Body of pancreas (tissue), 4 donors: ENCODE measurements at places on chromosomes 7 and 10.

GRCh38 chr7:24943096-24943948 lies 36.7 kb downstream of the OSBPL3 start:
- no peak for DNase-seq

DNA sequence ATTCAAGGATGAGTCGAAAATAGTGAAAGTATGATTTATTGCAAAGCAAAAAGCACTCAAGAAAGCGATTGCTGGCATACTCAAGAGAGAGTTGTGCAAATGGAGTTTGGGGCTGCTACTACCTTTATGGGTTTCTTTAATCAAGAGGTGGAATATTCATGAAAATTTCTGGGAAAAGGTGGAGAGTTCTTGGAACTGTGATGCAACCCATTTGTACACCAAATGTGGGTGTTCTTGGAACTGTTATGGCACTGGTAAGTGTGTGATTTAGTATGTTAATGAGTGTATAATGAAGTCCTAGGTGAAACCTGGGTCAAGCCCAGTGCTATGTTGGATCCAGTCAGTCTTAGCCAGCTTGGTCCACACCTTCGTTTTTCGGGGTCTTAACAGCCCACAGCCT lies 3.4 kb upstream of the VOPP1 start:
- DNase-seq: no peak

GRCh38 chr7:137462074-137462715 lies 118.7 kb upstream of the PTN start:
- no peak for DNase-seq

DNA sequence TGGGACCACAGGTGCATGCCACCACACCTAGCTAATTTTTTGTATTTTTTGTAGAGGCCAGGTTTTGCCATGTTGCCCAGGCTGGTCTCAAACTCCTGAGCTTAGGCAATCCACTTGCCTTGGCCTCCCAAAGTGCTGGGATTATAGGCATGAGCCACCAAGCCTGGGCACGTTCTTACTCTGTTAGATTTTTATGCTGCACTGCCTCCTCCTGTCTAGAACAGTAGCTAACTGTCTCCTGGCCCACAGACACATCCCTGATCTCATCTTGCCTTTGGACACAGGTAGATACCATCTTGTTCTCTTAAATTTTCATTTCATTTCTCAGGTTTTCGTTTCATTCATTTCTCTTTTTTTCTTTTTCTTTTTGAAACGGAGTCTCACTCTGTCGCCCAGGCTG lies 41.1 kb downstream of the BLVRA start:
- no peak for DNase-seq

GRCh38 chr10:114631090-114631665 lies 26.9 kb downstream of the ABLIM1 start:
- DNase-seq: no peak

DNA sequence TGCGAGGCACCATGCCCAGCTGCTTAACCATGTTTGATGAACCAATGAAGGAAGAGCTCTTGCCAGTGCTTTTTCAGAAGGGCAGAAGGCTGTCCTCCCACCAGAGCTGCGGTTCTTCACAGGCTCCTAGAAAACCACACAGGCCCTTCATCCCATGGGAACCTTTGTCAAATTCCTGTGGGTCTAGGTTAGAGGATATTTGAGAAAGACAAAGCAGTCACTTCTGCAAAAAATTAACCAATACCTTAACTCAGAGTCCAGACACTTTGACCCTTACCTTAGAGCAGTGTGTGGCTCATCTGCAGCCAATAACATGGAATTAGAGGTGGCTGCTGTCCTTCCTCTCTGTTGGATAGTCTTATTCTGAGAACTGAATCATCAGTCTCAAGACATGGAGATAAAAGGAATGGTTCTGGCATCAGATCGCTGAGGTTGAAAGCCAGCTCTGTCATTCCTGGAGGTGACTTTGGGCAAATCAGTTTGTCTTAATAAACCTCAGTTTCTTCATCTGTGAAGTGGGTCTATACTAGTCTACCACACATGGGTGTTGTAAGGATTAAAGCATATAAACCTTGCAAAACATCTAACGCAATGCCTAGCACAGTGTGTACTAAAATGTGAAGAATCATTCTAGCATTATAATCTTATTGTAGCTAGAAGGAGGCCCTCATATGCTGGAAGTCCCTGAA lies 65.1 kb upstream of the PIP4K2A start:
- DNase-seq: no peak

DNA sequence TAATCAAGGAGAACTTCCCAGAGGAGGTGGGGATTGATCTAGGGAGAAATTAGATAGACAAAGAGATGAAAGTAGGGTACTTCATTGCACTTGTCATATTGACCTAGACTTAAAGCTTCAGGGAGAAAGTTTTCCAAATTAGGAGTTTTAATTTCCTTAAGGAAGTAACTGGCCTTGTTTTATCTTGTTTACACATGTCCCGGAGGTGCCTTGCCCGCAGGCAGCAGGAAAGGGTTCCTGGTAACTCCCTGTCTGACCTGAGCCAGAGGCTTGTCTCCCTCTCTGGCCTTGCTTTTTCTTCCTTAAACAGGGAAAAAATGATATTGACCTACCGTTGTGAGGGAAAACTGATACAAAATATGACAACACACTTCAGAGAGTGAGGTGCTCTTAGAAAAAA lies 181.6 kb downstream of the EVX1 start:
- DNase-seq: no peak

DNA sequence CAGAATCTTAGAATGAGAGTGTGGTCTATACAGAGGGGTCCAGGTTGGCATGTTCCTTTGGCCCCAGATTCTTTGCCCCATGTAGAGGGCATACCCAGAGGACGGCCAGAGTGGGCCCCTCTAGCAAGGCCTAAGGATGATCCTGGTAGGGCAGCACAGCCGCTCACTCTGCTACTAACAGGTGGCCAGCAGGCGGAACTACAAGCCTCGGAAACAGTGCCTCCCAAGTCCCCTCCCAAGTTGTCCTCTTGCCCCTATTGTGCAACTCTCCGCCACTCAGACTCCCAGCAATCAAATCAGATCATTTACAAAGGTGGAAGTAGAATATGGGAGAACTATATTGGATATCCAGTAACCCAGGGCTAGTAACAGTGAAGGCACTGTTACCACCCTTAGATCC lies 107.4 kb downstream of the STRA8 start:
- no peak for DNase-seq

GRCh38 chr10:44908936-44909630 lies 2.1 kb upstream of the TMEM72 start:
- DNase-seq: no peak

GRCh38 chr10:127407551-127407950 lies 141.6 kb upstream of the NPS start:
- DNase-seq: no peak

GRCh38 chr7:149226840-149227494 lies 12.5 kb upstream of the ZNF212 start:
- DNase-seq: no peak

- no peak for DNase-seq
These were observed 112.5 kb downstream of the MAD1L1 start for GRCh38 chr7:2120251-2120660.

DNA sequence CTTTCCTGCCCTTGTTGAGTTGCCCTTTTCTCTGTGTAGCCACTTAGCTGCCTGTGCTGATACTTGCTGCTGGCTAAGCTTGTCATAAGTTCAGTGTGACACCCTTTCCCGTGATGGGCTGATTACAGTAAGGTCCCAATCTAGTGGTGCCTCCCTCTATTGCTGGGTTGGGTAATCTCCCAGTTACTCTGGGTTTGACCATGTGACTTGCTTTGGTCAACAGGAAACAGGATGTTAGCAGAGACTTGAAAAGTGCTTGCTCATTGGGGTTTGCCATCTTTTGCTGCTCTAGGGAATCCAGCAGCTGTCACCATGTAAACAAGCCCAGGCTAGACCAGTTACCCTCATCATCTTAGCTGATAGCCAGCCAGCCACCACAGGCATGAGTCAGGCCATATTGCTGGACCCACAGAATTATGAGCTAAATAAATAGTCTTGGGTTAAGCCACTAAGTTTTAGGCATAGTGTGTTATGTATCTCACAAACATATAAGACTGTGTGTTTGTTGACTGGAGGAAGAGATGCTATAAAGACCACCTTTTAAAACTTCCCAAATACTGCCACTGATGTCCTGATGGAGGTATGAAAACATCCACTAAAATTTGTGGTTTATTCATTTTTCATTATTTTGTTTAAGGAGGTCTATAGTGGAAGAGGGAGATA lies 4.0 kb upstream of the LEP start:
- DNase-seq: peak; percentile 52

DNA sequence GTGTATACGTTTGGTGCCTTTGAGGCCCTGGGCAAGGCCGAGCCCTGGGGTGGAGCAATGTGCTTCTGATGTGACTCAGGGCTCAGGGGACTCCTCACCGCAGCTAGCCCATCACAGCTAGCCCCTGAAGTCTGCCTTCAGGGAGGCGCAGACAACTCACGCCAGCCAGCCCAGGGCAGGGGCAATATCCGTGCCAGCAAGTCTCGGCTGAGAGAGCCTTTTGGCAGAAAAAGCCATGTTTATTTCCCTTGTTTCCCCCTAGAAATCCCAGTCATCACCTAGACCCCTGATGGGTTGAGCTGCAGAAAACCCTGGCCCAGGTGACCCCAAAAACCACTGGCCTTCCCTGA lies 90.4 kb downstream of the CHST15 start:
- peak; percentile 5 for DNase-seq

DNA sequence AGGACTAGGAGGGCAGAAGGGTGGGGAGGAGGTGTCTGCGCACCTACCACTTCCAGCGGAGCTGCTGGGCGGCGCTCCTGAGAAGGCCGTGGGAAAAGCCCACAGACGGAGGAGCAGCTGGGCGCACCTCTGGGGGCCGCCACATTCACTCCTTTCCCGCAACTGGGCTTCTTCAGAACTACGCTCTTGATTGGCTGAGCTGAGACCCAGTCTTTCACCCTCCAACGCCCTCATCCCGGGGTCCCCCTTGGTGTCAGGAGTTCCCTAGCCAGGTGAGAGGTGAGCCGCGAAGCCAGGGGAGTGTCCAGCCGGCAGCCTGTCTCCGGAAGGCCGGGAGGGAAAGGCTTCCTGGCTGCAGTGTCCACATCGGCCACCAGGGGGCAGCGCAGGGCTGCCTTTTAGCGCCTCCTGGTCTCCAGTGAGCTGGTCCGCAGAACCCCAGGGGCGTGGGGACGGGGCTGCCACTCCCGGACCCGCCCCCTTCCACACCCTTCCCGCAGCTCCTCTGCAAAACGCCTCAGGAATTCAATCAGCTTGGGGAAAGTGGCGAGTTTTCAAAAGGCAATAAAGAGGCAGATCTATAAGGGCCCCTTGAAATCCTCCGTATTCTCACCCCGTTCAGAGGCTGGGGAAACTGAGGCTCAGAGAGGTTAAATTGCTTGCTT lies 98.8 kb downstream of the CHST15 start:
- DNase-seq: peak; percentile 89

GRCh38 chr7:82230811-82231581 lies 212.6 kb downstream of the CACNA2D1 start:
- DNase-seq: no peak

GRCh38 chr10:11162828-11163599 lies 145.3 kb downstream of the CELF2 start:
- no peak for DNase-seq

- no peak for DNase-seq
These were observed 16.3 kb downstream of the MBL2 start for GRCh38 chr10:52756295-52756694.

GRCh38 chr7:29607889-29608288 lies 44.3 kb downstream of the PRR15 start:
- DNase-seq: no peak

- DNase-seq: no peak
These were observed 69.7 kb downstream of the ZNF365 start for GRCh38 chr10:62443866-62444265.

DNA sequence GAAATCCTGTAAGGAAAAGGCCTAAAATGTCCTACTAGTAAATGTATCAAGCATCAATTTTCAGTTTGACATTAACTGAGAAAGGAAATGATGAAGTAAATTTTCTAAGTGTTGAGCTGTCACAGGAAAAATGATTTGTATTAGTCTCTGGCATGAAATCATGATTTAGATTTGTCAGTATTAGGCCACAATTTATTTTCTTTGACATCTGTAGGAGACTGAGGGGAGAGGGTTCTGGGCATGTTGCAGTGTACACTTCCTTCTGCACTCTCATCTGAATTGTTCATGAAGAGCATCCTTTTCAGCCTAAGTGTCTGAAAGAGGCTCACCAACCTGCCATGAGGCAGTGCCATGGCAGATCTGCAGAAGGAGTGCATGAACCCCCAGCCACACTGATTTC lies 15.9 kb downstream of the ADRB1 start:
- no peak for DNase-seq

GRCh38 chr10:71351087-71351486 lies 32.0 kb downstream of the SLC29A3 start:
- DNase-seq: no peak

DNA sequence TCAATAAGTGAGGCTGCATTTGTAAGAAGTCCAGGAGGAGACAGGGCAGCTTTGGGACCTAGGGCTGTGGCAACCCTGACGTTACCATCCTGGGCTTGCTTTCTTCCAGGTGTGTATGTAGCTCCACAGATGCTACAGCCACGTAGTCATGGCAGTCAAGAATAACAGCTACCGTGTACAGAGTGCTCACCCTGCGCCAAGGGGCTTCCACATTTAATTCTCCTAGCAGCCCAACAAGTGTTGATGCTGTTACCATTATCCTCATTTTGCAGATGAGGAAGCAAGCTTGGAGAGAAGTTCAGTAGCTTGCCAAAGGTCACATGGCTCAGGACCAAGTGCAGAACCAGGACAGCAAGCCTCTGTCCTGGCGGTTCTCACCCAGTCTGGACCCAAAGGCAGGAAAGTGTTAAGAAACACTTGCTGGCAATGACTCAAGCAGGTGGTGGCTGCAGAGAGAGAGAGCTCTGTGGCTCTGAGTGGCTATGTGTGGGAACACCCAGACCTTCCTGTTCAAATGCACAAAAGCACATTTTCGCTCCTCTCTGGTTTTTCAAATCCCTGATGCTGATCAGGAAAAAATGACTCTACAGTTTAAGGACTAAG lies 89.8 kb downstream of the CREM start:
- peak; percentile 31 for DNase-seq

DNA sequence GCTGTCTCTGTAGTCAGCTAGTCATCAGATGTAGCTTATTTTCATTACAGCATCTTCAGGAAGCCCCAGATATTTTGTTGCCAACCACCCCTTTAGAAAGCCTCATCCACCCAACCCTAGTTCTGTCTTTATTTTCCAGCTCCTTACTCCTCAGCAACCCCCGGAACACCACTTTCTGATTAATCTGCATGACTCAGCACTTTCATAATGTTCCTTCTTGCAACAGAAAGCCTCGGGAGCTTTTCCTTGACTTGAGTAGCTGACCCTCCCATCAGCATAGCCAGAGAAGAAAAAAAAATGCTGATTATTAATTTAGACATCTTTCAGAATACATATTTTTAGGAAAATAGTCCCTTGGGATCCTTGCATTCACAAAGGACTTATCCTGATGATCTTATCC lies 244.0 kb upstream of the CXCL12 start:
- no peak for DNase-seq

- no peak for DNase-seq
These were observed 1209.8 kb upstream of the CELF2 start for GRCh38 chr10:9807846-9808245.

GRCh38 chr7:48298779-48299178 lies 127.5 kb downstream of the ABCA13 start:
- no peak for DNase-seq

- DNase-seq: no peak
These were observed 539 bp upstream of the FAM241B start for GRCh38 chr10:69629519-69629896.

- DNase-seq: no peak
These were observed 30.1 kb downstream of the KLF6 start for GRCh38 chr10:3754727-3755439.
